ENCODE measurements at places on chromosomes 3 and 15.

- no peak for DNase-seq
Observed at GRCh38 chr3:190575437-190576185, 61.7 kb downstream of the IL1RAP start.

DNA sequence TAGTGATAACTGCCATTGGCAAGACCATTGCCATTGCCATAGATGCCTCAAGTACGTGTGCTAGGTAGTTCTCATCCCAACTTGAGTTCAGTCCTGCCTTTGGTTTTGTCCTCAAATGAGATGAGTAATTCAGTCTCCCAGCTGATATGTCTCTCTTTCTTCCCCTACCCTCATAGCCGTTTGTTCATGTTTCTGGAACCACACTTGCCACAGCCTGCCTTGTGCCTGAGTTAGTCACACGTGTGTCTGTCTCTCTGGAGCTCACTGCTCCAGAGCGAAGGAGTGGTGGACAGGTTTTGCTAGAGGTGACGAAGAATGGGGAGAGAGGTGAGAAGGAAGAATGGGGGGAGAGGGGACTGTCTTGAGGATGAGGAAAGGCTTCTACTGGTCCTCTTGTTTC, 88.0 kb upstream of the IGF1R start:
- no peak for DNase-seq

GRCh38 chr3:141385406-141386125, 17.3 kb downstream of the ZBTB38 start:
- DNase-seq: no peak

GRCh38 chr3:3714572-3714971, 84.7 kb upstream of the LRRN1 start:
- no peak for DNase-seq

- no peak for DNase-seq
Observed at GRCh38 chr3:61058836-61059235, 192.4 kb downstream of the FHIT start.

GRCh38 chr3:59680919-59681318, 631.1 kb upstream of the CFAP20DC start:
- DNase-seq: no peak

- no peak for DNase-seq
Observed at GRCh38 chr15:38508647-38509046, 54.7 kb downstream of the FAM98B start.

- DNase-seq: no peak
Observed at GRCh38 chr15:98729446-98730042, 81.2 kb downstream of the IGF1R start.

DNA sequence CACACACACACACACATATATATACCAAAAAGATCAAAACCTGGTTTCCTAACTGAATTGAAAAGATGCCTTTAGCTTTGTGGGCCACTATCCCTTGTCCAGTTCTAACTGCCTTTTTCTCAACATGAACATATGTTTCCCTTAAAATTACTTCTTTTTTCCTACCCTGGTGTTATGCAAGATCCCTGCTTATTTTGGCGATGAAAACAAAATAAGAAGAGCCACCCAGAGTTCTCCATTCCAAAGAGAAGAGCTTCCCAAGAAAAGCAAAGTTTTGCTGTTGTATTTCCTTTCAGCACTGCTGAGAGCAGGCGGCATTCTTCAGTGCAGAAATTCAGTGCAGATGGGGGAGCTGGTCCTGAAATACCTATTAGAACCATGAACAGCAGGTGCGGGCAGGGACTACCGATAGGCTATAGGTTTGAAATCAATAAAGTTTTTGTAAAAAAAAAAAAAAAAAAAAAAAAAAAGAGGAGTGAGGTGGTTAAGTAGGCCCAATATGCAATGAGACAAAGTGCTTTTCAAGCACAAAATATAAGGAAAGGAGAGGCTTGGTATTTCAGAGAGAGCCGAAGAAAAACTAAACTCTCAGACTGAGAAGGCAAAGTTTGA, 238.0 kb downstream of the FOXP1 start:
- peak; percentile 54 for DNase-seq

DNA sequence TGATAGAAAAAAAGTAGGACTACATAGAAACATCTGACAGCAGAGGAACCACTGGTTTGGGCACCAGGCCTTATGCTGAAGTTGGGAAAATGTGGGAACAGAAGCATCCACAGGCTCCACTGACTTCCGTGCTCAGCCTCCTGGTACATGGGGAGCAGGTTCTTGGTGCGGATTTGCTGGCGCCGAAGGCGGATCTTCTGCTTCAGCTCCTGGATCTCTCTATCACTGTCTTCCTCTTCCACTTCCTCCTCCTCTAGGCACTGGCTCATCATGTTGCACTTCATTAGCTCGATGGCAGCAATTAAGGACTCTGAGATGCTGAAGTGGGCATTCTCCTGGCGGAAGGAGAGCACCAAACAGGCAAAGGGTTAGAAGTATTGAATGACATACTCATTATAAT, 42.5 kb downstream of the RUBCN start:
- no peak for DNase-seq

DNA sequence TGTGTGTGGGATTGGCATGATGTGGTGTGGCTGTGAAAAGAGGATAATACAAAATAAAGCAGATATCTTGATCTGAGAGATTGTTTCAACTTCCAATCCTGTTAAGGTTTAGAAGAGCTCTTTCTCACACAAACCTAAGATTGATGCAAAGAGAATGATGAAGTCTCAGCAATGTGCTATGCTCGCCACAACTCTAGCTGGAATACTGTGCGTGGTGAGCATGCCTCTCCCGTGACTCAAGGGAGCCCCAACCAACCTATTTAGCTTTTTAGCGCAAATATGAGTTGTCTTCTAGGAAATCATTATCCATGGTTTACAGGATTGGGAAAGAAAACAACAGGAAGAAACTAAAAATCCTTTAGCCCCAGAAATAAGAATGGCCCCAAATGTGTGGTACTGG, 28.5 kb downstream of the BTLA start:
- no peak for DNase-seq

DNA sequence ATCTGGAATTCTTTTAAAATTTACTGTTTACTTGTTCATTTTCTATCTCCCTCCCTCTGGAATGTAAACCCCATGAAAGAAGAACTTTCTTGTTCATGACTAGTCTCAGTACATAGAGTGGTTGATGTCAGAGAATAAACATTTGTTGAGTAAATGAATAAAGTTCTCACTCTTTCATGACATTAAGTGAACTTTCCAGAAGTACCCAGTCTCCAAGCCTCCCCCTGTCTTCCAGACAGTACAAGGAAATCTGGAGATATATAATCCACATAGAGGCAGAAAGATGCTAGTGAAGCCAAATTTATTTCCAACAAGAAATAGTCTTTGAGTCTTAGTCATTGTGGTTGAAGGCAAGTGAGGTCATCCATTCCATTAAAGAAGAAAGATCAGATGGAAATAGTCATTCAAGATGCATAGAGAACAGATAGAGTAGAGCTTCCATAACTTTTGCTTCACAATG, 71.5 kb upstream of the GALNT15 start:
- DNase-seq: no peak

DNA sequence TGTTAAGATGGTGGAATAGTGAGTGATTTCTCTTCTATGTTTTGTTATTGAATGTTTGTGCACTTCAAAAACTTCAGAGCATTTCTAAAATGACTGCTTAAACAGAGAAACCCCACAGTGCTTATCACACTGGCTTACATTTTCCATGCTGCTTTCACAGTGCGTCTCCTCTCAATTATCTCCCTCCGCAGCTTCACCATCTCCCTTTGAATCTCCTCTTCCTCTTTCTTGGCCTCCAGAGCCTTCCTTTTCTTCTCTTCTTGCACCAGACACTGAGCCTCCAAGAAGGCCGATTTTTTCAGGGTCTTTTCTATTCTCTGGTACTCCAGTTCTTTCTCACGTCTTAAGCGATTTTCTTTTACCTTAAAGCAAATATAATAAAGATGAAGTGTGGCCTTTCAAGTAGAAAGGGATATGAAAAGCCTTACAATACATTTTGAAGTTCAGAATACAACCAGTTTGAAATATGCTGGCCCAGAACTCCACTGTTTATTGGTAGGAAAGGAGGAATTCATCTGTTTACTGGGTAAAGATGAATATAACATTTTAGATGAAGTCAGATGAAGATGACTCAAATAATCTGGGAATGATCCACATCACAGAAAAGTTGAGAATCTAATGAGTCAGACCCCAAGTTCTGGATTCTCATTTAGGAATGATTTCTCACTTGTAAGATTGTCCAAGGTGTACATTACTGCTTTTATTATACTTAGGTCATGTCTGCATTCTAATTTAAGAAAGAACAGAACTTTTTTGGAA, 21.4 kb downstream of the CCDC191 start:
- no peak for DNase-seq

- DNase-seq: no peak
Observed at GRCh38 chr15:77599357-77599756, 33.4 kb downstream of the LINGO1 start.

DNA sequence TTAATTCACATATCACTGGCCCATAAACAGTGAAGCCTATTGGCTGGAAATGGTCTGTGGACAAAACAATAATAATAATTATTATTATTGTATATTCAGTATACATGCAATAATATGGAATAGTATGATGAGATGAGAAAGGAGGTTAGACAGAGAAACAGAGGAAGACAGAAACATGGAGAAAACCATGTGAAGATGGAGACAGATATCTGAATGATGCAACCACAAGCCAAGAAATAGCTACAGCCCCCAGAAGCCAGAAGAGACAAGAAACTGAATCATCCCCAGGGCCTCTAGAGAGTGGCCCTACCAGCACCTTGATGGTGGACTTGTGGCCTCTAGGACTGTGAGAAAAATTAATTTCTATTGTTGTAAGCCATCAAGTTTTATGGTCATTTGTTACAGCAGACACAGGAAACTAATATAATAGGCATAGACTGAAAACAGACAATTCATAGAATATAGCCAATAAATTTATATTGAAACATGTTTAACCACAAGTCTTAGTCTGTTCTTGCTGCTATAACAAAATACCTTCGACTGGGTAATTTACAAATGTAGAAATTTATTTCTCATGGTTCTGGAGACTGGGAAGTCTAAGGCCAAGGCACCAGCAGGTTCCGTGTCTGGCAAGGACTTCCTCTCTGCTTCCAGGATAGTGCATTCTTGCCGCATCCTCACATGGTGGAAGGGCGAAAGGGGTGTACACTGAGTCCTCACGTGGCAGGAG, 31.6 kb downstream of the MCF2L2 start:
- no peak for DNase-seq

GRCh38 chr3:125440559-125440955, 65.4 kb upstream of the ZNF148 start:
- no peak for DNase-seq

- peak; percentile 26 for DNase-seq
Observed at GRCh38 chr3:73036694-73037591, 24.5 kb upstream of the EBLN2 start.

DNA sequence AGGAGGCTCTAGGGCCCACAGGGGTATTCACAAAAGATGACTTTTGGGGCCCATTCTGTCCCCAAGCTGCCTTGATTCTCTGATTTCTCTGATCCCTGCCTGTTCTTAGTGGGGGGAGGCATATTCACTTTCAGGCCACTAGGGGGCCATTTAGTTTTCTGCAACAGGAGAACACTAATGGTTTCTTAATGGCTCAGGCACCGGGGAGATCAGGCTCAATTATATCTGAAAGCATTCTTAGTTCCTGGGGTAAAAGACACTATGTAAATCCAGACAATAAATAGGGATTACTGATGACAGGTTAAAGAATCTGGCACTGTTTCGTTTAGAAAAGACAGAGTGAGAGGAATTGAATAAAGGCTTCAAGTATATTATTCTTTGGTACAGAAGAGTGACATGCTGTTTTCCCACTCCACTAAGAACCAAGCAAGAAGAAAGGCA, 2.5 kb upstream of the INAFM2 start:
- DNase-seq: no peak

GRCh38 chr3:148955544-148956346, 35.6 kb upstream of the GYG1 start:
- peak; percentile 72 for DNase-seq

DNA sequence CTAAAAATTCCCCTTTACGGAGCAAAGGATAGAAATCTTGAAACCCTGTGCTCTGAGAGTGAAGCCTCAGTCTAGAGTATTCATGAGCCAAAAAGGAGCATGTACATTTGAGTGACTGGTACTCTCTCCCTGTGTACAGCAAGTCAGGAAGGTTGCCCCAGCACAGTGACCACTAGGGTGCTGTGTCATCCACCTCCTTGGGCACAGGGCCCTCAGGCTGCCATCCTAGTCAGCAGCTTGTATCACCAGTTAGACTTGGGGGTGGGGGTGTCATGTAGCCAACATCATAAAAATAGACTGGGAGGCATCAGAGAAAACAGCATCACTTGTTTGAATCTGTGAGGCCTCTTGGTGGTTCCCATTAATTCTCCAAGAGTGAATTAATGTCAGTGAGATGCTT, 12.0 kb downstream of the NME9 start:
- no peak for DNase-seq

- no peak for DNase-seq
Observed at GRCh38 chr15:82540984-82541431, 751 bp upstream of the RPS17 start.

DNA sequence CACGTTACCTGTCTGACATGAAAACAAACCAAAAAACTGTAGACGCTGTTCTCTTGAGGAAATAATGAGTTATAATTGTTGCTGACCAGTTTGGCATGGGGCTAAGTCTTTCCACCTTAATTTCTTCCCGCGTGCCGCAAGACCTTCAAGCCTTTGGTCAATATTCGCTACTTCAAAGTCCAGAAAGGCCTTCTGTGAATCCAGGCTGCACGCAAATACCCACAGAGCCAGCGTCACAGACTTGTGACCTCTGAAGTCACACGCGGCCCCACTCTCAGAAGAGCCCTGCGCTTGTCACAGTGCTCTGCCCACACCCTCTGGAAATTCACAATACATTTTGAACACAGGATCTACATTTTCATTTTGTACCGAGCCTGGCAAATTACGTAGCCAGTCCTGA, 275.2 kb downstream of the SHQ1 start:
- no peak for DNase-seq

GRCh38 chr3:40994611-40995010, 204.7 kb upstream of the CTNNB1 start:
- no peak for DNase-seq

GRCh38 chr3:140134231-140134965, 199.4 kb downstream of the CLSTN2 start:
- DNase-seq: no peak

- no peak for DNase-seq
Observed at GRCh38 chr3:52820736-52821135, 9.7 kb downstream of the ITIH4 start.

- no peak for DNase-seq
Observed at GRCh38 chr3:17142516-17142915, 257.8 kb downstream of the PLCL2 start.

All from smooth muscle cell of the brain vasculature (primary cell).